ENCODE measurements at places on chromosomes 7 and 10.
A peak's percentile ranks its signal among the peaks of the same experiment; 100 is the strongest.

GRCh38 chr7:45160417-45160881 lies 2.9 kb downstream of the RAMP3 start:
- DNase-seq = peak; percentile 75

DNA sequence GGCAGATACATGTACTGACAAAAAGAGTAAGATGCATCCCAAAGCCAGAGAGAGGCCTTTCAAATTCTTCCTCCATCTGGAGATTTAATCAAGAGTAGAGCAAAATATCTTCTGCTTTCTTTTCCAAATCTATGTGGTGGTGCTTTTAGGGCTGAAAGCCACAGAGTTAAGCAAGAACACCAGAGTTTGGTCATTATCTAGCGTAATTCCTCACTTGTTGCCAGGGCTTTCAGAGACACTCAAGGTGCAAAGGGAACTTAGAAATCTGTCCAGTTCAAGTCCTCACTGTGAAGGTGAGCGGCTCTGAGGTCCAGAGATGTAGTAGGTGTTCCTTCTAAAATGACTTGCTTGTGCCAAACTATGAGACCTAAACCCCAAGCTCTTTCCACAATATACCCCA lies 10.9 kb upstream of the NFE2L3 start:
- DNase-seq = no peak

- DNase-seq = peak; percentile 77
These were observed 142.9 kb upstream of the PCGF5 start for GRCh38 chr10:91077549-91078071.

DNA sequence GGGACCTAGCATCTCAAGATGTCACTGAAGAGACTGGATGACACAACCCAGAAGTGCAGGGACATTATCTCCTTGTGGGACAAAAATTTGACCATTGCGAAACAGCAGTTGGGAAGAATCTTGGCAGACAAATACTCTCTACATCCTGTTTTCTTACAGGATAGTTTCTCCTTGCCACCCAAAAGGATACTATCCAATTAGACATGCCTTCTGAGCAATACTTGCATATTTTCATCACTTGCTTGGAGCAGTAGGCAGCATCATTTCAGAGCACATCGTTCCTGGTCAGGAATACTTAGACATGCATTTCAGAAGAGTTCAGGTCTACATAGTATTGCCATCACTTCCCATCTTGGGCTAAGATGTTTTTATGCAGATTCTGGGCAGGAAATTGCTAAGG lies 56.8 kb downstream of the FAS start:
- DNase-seq = no peak

DNA sequence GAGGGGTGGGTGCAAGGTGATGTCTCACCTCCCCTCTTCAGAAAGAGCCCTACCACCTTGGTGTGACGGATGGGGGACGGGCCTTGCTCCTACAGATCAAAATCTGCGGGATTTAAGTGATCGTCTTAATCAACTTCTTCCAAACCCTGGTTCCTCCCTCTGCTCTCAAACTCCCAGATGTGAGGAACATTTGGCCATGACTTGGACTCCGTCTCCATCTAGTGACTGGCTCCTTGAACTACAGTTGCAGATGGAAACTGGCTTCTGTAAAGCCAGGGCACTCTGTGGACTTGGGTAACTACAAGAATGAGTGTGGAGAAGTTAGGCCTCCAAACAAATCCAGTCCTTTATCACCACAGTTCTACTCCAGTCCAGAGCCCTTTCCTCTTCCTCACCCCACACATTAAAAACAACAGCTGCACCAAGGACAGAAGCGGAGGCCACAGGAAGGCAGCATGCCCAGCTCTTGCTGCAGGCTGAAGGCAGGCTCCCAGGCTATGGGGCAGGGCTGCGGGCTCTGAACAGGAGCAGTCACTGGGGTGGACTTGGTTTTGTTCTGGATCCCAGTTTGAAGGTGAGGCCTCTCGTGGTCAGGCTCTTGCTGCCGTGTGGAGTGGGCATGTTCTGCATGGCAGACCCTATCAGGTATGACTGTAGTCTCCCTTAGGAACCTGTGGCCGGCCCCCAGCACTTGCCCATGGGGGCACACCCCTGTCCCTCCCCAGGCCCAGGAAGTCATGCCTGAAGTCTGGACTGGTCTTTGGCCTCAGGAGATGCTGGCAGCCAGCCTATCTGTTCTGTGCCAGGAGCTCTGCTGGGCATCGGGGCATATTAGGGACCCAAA lies 79.4 kb downstream of the VWC2 start:
- DNase-seq = no peak

- no peak for DNase-seq
These were observed 500.2 kb upstream of the GALNT17 start for GRCh38 chr7:70631718-70632117.

GRCh38 chr10:119640875-119641526 lies 10.2 kb upstream of the BAG3 start:
- peak; percentile 14 for DNase-seq

DNA sequence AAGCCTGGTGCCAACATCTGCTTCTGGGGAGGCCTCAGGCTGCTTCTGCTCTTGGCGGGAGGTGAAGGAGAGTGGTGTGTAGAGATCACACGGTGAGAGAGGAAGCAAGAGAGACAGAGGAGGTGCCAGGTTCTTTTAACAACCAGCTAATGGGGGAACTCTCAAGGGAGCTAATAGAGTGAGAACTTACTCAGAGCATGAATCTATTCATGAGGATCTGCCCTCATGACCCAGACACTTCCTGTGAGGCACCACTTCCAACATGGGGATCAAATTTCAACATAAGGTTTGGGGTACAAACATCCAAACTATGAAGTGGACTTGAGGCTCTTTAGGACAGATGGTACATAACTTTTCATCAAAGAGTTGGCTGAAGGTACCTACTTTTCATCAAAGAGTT lies 5.1 kb upstream of the ZNF32 start:
- DNase-seq = no peak

DNA sequence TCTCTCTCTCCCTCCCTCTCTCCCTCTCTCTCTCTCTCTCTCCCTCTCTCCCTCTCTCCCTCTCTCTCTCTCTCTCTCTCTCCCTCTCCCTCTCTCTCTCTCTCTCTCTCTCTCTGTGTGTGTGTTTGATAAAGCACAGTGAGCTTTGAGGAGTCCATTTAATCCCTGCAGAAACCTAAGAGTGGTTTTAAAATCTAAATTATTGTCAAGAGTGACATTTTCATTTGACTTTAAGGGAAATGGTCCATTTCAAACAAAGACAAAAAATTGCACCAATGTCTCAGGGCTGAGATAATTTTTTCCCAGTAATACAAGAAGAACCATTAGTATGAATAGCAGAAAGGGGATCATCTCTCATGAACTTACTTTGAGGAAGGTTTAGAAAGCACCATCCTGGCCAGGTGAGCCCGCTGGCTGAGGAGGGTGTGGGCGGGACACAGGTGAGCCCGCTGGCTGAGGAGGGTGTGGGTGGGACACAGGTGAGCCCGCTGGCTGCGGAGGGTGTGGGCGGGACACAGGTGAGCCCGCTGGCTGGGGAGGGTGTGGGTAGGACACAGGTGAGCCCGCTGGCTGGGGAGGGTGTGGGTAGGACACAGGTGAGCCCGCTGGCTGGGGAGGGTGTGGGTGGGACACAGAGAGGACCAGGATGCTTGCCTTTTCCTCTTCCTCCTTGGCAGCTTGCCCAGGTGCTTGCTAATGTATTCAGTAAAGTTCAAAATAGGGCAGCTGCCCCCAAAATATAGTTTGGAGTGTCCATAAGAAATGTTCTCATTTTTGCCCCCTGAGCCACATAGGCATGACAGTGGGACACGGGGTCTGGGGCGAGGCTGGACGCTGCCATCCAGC lies 125.0 kb downstream of the DNAJB6 start:
- DNase-seq = peak; percentile 53

DNA sequence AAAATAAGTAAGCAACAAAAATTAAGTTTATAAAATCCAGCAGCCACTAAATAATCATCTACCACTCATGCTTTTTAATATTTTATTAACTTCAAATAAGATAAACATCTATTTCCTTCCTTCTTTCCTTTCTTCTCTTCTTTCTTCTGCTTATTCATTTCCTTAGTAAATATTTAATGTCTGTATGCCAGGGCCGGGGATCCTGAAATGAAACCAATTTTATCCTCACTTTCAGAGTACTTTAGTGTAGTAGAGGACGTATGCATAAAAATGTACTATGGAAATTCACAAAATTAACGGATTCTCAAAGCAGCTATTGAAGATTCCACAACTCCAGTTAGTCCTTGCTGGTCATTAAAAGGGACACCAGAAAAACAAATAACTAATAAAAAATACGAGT lies 224.7 kb downstream of the VTI1A start:
- DNase-seq = no peak

GRCh38 chr7:101858437-101859385 lies 41.3 kb downstream of the CUX1 start:
- no peak for DNase-seq

DNA sequence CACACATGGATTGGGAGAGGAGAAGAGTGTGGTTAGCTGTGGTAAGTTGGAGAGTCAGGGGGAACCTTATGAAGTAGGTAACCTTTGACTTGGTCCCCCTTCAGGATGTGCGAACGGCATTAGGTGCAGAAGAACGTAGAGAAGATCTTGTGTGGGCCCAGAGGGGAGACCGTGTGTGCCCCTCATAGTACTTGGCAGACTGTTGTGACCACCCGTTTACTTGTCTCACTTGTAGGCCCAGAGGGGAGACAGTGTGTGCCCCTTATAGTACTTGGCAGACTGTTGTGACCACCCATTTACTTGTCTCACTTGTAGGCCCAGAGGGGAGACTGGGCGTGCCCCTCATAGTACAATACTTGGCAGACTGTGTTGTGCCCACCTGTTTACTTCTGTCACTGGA lies 2.6 kb downstream of the GTPBP4 start:
- no peak for DNase-seq

DNA sequence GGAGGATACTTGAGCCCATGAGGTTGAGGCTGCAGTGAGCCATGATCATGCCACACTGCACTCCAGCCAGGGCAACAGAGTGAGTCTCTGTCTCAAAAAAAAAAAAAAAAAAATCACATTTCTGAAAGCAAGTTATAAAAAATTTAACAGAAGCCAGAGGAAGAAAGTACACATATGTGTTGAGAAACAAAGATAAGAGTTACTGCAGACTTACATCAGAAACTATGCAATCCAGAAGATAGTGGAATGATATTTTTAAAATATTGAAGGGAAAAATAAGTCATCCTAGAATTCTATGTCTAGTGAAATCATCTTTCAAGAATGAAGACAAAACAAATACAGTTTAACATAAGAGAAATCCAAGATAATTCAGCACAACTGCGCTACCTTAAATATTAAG lies 46.9 kb downstream of the ZNF518A start:
- DNase-seq = no peak

- DNase-seq = peak; percentile 54
These were observed 19.7 kb downstream of the CHAT start for GRCh38 chr10:49633327-49634068.

GRCh38 chr10:79379512-79380124 lies 32.3 kb downstream of the PPIF start:
- DNase-seq = peak; percentile 58

DNA sequence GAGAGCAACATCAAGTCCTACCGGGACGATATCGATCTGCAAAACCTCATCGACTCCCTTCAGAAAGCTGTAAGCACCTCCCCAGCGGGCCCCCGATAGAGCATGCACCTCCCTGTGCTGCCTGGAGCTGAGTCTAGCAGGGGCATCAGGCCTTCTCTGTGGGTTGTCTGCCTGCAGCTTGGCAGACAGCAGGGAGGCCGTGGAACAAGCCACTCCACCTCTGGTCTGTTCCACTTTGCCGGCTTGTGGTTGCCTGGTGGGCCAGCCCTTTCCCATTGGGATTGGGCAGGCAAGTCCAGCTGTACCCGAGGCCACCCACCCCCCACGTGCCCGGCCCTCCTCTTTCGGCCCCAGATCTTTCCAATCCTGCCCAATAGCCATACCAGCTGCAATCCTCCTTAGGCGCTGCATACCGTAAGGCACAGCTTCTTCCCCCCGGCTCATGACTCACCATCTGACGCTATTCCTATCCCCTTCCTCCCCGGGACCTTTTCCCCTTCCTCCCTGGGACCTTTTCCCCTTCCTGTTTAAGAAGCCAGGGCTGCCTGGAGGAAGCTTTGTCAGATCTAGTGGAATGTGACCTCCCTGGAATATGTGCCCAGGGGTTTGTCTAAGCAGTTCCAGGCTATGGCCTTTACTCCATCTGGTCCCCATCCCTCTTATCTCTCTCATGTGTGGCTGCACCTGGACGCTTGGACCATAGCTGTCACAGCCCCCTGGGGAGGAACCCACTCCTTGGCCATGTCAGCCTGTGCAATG lies 28.1 kb upstream of the SH2D4B start:
- DNase-seq = peak; percentile 77

- no peak for DNase-seq
These were observed 195.5 kb downstream of the PRKG1 start for GRCh38 chr10:51269821-51270220.

GRCh38 chr7:7943951-7944350 lies 24.6 kb upstream of the GLCCI1 start:
- DNase-seq = no peak

- no peak for DNase-seq
These were observed 5.4 kb downstream of the SFR1 start for GRCh38 chr10:104127411-104127810.

GRCh38 chr10:132641401-132641800 lies 103.8 kb downstream of the INPP5A start:
- peak; percentile 17 for DNase-seq

DNA sequence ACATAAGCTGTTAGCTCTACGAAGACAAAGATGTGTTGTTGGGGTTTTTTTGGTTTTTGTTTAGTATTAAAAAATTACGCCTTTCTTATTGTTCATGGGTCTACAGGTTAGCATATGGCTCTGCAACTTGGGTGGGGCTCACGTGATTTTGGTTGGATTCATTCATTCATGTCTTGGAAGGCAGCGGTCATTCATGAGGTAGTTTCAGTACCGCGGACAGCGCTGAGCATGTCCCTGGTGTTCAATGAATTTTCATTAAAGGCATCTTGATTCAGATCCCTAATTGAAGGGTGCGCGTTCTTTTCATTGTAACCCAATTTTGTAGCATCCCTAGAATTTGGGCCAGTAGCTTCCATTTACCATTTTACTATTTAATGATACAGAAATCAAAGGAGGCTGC lies 42.9 kb upstream of the TCERG1L start:
- no peak for DNase-seq

GRCh38 chr7:139829775-139830117 lies 682 bp downstream of the TBXAS1 start:
- DNase-seq = no peak

GRCh38 chr10:6979371-6979770 lies 399.3 kb upstream of the PRKCQ start:
- DNase-seq = no peak

DNA sequence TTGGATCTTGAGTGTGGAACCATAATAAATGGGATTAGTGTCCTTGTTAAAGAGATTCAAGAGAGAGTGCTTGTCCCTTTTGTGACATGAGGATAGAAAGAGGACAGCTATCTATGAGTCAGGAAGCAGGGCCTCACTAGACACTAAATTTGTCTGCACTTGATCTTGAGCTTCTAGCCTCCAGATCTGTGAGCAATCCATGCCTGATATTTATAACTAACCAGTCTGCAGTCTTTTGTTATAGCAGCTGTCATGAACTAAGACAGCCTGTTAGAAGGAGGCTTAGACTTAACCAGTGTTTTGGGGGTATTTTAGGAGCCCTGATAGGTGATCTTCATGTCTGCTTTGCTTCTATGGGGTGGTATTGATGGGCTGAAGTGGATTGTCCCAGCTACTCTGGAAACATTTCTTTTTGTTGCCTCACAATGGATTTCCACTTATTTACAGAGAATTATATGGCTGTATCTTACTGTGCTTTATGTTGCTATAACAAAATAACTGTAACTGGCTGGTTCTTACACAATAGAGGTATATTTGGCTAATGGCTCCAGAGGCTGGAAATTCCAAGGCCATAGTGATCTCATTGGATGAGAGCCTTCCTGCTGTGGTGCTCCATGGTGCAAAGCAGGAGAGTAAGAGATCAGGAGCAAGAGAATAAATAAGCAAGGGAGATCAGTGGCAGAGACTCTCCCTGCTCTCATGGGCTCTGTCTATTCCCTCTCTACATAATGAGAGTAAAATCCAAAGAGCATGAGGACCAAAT lies 23.4 kb upstream of the AKR1C3 start:
- no peak for DNase-seq

All from spleen (tissue), 13 donors.